Fibroblast of gingiva (primary cell): ENCODE measurements at places on chromosomes 1 and 21.

- DNase-seq = no peak
Observed at GRCh38 chr1:145701306-145701862, 5.8 kb downstream of the PDZK1 start.

DNA sequence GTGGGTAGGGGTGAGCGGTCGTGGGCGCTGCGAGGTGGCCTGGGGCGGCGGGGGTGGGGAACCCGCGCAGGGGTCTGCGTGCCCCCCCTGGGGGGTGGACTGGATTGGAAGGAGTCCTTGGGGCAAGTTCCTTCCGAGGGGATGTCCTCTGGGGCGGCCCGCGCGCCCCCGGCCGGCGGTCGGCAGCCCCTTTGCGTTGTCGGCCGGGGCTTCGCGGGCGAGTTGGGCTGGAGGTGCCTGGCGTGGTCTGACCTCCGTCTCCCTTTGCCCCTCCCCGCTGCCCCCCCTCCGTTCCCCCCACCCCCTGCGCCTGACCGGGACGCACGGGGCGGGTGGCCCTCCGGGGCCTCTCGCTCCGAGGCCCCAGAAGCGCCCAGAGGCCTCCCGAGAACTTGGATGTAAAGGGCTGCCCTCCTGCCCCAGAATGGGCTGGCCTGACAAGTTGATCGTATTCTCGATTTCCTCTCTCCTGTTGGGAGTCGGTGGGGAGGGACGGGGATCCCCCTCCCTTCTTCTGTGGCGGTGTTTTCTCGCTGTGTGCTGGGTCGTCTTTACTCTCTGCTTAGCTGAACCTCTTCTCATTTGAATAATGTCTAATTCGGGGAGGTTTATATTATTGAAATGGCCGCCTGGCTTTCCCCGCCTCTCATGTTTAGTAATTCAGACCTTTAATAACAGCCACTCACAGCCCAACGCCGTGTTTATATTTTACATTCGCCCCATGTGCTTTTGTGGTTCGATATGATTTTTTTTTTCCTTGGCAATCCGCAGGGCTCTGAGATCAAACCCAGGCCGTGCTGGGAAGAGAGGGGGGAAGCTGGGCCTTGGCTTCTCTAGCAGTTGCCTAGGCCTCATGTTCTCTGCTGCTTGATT, 1.3 kb downstream of the POU2F1 start:
- peak; percentile 81 for DNase-seq

DNA sequence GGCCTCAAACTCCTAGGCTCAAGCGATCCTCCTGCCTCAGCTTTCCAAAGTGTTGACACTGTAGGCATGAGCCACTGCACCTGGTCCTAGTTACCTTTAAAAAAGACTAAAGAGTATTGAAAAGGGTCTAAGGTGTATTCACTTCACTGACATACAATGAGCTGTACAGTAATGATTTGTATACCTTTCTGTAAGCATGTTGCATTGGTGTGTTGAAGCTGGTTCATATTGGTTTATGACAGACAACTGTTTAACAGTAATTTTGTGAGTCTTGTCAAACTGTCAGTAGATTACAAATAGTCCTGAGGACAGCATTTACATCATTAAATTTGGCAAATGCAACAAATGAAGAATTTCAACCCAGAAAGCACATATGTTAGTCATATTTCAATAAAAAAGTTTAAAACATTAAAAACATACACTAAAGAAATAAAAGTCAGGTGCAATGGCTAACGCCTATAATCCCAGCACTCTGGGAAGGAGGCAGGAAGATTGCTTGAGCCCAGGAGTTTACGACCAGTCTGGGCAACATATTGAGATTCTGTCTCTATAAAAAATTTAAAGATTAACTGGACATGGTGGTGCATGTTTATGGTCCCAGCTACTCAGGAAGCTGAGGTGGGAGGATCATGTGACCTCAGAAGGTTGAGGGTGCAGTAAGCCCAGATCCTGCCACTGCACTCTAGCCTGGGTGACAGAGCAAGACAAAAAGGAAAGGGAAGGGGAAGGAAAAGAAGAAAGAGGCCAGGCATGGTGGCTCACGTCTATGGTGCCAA, 88.3 kb upstream of the HP1BP3 start:
- no peak for DNase-seq

GRCh38 chr1:47984175-47984789, 12.9 kb downstream of the TRABD2B start:
- DNase-seq = no peak

- DNase-seq = peak; percentile 42
Observed at GRCh38 chr1:64223329-64224151, 20.1 kb downstream of the UBE2U start.

- DNase-seq = no peak
Observed at GRCh38 chr1:205688171-205689080, 8.1 kb upstream of the SLC45A3 start.

DNA sequence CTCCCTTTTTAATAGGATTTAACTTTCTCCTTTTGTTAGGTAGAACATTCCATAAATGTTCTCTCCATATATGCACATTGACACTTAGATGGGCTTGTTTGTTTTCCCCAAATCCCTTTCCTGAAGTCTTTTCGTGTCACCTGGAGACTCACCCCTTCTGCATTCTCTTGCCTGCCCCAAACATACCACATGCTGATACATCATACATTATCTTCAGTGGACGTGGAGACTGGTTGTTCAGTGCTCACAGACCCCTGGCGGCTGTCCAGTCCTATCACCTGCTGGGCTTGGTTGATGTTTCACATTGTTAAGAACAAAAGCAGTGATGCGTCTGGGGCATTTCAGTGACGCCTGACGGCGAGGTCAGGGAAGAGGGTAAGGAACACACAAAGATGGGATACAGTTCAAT, 22.2 kb downstream of the FMOD start:
- DNase-seq = no peak
